NCI-H1105 treated with DMSO at 0.1 percent for 48 hours (cell line): ENCODE measurements at places on chromosomes 1 and 21.

DNA sequence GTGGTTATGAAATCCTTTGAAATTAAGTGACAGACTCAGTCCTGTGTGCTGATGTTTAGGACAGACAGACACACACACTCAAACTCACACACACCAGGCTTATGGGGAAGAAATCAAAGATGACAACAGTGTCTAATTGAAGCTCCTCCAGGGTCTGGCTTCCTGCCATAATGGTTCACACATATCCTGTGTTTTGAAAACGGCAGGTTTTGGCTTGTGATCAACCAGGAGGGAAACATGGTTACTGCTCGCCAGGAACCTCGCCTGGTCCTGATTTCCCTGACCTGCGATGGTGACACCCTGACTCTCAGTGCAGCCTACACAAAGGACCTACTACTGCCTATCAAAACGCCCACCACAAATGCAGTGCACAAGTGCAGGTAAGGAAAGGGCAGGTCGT lies 4.6 kb downstream of the MTARC1 start:
- peak; percentile 84 for DNase-seq

GRCh38 chr1:70156529-70157120 lies 48.8 kb downstream of the LRRC40 start:
- DNase-seq = no peak

GRCh38 chr1:28803662-28804061 lies 8.3 kb upstream of the OPRD1 start:
- no peak for DNase-seq

DNA sequence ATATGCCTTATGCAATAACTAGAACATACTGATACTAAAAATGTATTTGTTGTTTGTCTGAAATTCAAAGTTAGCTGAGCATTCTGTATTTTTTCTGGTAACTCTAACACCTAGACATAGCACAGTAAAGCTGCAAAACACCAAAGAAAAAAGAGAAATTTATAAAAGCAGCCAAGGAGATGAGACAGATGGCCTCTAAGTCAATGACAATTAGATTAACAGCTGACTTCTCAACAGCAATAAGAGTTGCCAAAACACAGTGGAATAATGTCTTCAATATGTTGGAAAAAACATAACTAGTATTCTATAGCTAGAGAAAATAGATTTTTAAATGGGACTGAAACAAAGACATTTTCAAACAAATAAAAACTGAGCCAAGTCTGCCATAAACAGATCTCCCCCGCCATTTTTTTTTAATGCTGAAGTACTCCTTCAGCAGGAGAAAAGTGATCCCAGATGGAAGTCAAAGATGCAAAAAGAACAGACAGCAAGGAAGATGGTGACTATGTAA lies 81.3 kb downstream of the SYF2 start:
- no peak for DNase-seq

DNA sequence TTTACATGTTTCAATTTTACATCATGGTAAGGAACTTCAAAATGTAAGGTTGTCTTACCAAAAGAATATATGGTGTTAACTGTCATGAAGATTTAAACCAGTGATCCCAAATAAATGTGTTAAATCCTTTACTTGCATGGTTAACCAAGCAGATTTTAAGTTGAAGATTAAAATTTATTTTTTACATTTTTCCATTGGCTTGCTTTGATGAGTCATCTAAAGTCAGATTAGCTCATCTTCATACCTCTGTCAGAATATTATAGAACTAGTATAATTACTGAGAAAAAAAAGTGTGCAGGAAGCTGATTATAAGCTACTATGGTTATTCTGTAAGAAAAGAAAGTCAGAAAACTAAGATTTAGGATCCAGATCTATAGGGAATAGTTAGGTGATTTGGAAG lies 95.3 kb upstream of the DPH5 start:
- DNase-seq = no peak
